AML-193 (cell line): ENCODE measurements at places on chromosomes 12 and 14.

DNA sequence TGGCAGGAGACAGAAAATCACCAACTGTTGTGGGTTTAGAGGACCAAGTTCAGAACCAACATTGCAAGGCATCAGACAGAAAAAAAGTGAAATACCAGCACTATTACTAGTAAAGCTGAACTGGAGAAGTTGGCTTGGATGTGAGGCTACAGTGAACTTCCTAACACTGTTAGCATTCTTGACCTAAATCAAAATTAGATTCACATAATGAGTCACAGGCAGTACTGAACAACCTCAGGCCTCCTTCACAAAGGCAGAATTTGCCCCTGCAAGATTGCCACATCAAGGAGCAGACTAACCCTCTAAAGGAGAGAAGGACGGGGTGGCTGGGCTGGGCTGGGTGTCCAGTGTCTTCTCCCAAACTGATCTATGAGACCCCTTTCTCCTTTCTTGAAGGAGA is 539.7 kb downstream of the SNAPC1 start:
- no peak for DNase-seq

- no peak for DNase-seq
Measured at GRCh38 chr14:89855961-89856656, 98.4 kb downstream of the EFCAB11 start.

- DNase-seq: no peak
Measured at GRCh38 chr14:54681811-54682261, 114.9 kb downstream of the SAMD4A start.

- no peak for DNase-seq
Measured at GRCh38 chr12:79454338-79454843, 236.4 kb downstream of the PAWR start.

- DNase-seq: no peak
Measured at GRCh38 chr12:132437252-132437932, 52.6 kb upstream of the FBRSL1 start.

DNA sequence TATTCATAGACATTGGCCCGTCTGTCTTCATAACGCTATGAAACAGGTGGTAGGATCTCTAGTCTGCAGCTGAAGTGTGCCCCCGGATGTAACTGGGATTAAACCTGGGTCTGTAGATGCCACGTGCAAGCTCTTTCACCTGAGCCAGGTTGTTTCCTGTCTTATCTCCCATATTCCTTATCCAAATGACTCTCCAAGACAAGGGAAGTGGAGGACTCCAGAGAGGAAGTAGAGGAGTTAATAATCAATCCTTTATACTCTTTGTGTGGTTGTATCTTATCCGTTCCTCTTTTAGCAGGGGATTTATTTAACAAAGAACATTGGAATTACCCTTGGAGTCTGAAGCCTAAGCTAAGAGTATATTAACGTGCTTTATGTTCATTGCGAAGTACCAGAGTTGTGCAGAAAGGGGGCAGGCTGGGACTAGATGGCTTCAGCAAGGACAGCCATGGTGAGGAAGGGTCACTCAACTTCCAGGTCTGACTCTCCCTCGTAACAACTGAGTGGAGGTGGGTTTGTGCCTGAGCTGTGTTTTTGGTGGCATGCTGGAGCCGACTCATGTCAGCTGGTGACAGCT is 82.8 kb downstream of the RIN3 start:
- DNase-seq: no peak

DNA sequence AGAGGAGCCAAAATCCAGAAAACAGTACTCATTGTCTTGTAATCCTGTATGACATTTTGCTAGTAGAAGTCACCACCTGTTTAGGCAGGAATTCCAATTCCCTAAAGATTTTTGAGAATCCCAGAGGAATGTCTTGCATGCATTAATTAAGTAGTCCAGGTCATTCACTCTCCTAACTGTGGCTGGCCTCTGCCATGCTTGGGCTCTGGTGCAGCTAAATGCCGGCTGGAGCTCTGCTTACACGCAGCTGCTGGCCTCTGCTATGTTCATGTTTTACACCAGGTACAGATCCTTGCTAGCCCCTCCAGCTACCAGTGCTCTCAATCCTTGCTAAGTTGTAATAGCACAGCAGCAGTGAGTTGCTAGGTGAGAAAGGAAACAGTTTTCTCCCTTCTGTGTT is 16.3 kb upstream of the HIF1A start:
- DNase-seq: no peak

DNA sequence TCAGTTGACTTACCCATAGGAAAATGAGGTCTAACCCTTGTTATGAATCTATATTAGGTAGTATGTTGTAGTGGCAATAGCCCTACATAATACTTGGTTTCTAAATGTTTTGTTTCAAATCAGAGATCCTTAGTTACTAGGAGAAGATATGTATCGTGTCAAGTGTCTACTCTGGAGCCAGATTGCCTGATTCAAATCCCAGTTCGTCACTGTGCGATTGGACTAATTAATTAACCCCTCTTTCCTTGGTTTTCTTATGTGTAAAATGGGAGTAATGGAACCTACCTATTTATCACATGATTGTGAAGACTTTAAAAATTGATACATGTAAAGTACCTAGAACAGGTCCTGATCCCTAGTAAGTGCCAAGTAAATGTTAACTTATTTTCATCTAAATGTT is 1.4 kb downstream of the LETMD1 start:
- no peak for DNase-seq

DNA sequence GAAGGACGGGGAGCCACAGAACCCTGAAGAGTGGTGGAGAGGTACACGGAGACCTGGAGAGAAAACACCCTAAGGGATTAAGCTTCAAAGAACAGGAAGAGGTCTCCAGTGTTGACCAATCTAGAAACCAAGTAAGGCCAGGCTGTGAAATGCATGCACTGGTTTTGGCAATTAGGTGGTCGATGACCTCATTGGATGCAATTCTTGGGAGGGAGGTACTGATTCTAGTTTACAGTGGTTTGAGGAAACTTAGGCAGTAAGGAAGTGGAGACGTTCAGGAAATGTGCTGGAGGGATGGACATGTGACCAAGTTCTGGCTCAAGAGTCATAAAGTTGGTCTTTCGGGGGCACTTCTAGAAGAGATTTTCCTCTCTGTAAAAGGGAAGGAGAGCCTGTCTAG is 91.3 kb upstream of the CEP83 start:
- no peak for DNase-seq

DNA sequence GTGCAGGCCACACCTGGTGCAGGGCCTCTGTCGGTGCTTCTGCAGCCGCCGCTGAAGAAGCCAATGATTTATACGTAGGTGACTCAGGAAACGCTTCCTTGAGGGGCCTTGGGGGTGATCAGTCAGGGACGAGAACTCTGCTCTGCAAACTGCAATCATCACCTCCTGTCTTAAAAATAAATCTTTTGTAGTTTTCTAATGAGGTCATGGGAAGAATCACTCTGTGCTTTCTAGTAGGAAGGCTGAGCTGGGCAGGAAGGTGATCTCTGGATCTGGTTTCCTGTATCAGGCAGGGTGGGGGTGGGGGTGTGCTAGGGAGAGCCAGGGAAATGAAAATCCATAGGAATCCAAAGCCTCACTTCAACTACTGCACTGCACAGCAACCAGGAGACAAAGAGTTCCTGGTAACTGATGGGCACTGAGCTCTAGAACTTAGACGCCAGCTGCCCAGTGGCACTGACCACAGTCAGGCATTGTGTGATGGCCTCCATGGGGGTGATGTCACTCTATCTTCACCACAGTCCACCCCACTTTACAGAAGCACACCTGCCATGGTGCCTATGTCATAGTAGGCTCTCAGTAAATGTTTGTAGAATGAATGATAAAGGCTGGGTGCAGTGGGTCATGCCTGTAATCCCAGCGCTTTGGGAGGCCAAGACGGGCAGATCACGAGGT is 292.4 kb upstream of the PWP1 start:
- DNase-seq: no peak

- no peak for DNase-seq
Measured at GRCh38 chr12:2180737-2181082, 127.9 kb downstream of the CACNA1C start.

DNA sequence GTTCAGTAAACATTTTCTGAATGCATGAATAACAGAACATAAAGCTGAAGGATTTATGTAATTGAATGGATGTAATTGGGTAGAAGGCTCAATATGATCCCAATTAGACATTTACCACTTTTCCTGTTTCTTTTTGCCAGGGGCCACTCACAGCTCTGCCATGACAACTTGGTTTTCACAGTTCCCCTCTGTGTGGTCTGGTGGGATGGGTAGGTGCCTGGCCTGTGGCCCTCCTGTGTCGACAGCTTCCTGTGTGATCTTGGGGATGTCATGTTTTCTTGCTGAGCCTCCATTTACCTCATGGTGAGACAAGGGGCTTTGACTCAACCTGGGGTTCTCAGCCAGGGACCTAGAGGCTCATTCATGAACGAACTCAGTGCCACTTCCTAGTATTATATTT is 12.6 kb upstream of the SERPINA10 start:
- no peak for DNase-seq

DNA sequence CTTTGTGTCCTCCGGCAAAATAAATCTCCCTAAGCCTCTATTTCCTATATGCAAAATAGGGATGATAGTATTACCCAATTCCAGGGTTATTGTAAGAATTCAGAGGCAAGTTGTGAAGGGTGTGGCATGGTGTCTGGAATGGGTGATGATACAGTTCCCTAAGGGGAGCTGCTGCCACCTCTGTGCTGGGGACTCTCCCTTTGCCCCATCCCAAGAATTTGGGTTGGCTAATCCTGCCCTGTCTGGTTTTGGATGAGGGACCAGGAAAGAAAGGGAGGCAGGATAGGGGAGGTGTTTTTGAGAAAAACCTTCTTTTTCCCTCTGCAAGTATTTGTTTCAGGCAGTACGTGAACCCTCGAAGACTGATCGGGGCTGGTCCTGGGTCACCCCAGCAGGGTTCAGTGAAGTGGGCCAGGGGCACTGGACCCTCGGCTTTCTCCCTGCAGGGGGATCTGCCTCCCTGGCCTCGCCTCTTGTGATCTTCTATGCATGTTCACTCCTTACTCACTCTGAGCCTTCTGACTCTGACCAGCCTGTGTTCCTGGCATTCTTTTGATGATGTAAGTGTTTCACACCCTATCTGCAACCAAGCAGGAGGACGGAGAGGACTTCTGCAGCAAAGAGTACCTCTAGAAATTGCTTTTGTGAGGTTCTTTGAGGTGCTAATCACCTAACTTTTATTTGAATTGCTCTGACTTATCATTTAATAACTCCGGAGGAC is 60.8 kb downstream of the RASSF3 start:
- DNase-seq: no peak

DNA sequence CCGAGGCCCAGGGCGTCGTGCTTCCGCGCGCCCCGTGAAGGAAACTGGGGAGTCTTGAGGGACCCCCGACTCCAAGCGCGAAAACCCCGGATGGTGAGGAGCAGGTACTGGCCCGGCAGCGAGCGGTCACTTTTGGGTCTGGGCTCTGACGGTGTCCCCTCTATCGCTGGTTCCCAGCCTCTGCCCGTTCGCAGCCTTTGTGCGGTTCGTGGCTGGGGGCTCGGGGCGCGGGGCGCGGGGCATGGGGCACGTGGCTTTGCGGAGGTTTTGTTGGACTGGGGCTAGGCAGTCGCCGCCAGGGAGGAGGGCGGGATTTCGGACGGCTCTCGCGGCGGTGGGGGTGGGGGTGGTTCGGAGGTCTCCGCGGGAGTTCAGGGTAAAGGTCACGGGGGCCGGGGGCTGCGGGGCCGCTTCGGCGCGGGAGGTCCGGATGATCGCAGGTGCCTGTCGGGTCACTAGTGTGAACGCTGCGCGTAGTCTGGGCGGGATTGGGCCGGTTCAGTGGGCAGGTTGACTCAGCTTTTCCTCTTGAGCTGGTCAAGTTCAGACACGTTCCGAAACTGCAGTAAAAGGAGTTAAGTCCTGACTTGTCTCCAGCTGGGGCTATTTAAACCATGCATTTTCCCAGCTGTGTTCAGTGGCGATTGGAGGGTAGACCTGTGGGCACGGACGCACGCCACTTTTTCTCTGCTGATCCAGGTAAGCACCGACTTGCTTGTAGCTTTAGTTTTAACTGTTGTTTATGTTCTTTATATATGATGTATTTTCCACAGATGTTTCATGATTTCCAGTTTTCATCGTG is 612 bp downstream of the MDM2 start:
- peak; percentile 49 for DNase-seq

DNA sequence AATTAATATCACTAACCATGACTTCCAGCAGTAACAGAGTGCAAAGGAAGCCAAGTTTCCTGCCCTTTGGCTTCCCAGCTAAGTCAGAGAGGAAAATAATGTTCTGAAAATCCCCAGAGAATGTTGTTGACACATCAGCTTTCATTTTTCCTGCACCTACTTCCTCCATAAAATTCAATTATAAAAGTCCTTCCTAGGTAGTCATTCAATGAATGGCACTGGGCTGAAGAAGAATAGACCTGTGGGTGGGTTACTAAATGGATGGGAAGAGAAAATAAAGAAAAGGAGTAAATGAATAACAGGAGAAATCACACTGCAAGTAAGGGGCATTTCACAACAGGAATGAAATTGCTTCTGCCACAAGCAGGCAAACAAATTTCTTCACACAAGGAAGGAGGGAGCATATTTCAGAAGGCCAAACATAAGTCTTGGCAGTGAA is 73.2 kb upstream of the MDM1 start:
- DNase-seq: no peak

GRCh38 chr12:19491863-19492262 is 52.6 kb downstream of the AEBP2 start:
- no peak for DNase-seq

DNA sequence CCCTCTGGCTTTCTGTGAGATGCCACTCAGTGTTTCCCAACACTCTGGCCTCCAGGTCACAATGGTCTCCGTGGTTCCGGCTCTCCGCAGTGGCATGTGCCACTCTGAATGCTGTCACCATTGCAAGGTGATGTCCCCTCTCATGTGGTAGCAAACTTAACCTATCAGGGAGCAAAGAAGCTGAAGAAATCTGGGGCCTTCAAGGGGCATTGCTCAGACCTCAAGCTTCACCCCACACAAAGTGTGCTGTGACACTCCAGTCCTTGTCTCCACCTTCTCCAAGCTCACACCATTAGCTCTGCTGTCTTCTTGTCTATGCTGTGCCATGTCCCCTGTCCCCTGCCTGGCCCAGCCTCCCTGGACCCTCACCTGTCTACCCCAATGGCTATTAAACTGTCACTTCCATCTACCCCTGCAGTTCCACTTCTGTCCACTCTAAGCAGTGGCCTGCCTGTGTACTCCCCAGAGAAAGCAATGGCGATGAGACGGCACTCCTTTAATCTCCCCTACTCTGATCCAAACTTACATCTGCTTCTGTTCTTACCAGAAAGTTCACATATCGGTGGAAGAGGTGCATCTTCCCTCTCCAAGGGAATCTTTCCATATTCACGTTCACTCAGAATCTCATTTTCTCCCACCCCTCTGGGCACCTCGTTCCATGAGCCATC is 93.7 kb downstream of the DHRS2 start:
- no peak for DNase-seq

DNA sequence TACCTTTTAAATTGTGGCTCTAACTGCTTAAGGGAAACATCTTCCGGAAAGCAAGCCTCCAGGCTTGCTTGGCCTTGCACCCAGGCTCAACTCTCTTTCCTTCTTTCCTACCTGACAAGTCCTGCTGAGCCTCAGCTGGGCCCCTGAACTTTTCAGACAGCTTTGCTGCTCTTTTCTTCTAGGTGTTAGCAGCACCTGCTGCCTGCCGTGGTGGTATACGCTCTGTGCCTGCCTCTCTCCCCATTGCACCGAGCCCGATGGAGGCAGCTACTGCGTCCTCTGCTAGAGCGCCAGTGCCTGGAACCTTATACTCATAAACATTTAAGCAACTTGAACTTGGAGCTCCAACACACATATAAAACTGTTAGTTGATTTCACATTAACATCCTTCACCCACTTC is 195.7 kb downstream of the ANO6 start:
- DNase-seq: no peak
